Omental fat pad (tissue), 4 donors: ENCODE measurements at places on chromosomes 7 and 10.

DNA sequence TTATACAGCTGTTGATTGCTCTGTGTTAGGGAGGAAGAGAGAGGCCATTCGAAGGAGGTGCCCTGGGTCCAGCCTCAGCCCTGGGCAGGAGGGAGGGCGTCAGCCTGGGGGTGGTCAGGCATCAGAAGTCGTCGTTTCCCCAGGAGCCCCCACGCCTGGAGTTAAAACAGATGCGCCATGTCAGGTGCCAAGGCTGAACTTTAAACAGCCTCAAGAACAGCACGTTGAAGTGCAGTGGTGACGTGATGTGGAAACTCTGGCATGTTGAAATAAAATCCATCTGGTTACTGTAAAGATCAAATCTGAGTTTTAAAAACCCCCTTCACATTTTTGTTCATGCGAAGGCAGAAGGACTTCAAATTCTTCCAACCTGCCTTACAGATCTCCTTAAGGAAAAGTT is 128.4 kb upstream of the PPP2R2D start:
- DNase-seq, result no peak

- no peak for DNase-seq
These were observed 1.5 kb downstream of the SEM1 start for GRCh38 chr7:96707901-96708774.

GRCh38 chr10:33365871-33366411 is 31.5 kb upstream of the NRP1 start:
- DNase-seq, result no peak

DNA sequence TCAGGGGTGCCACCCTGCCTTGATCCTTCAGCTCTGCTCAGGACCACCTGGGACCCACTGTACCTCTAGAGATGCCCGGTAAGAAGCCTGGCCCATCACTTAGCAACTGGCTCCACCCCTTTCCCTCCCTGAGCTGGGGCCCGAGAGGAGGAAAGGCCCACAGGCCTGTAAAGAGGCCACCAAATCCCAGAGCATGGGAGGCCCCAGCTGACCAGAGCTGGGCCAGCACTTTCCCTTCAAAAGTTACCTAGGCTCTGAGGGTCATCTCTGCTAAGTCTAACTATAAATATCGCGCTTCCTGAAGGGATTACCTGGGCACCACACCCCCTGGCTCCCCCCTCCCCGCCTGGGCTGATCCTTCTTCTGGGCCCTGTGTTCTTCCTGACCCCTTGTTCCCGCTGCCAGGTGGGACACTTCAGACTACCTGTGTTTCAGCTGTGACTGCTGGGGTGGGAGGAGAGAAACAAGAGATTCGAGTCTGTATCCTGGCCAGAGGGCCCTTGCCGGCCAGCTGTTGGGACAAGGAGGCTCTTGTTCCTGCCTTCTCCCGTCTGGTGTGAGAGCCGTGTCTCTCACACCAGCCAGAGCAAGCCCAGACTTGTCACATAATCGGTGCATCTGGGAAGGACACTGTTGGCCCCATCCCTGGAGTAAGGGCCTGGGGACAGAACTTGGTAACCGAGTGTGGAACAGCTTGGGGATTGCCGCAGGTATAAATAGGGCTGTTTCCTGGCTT is 22.8 kb upstream of the ANKRD2 start:
- no peak for DNase-seq

- no peak for DNase-seq
These were observed 9.1 kb upstream of the TNRC18 start for GRCh38 chr7:5432691-5433090.

DNA sequence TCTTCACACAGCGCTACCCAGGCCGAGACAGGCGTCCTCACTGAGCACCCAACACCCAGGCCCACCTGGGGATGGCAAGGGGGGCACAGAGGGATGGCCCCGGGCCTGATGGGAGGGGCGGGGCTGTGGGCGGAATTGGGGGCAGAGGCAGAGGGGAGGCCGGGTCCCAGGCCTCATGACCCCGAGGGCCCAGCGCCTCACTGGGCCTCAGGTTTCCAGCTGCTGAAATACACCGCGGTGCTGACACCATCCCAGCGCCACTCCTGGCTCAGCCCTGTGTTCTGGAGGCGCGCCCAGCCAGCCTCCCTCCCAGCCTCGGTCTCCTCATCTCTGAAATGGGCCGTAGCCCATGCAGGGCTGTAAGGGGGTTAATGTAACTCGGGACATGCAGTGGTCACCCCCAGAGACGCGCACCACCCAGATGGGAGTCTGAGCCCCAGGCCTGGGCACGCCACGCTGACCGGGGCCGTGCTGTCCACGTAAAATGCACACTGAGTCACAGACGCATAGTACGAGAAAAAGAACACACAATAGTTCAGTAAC is 82.3 kb downstream of the UNCX start:
- DNase-seq, result no peak
